IMR-90 (cell line): ENCODE measurements at places on chromosomes 5 and 9. TPM values are rescaled to one million over a fixed set of nuclear protein-coding genes. Genes with fewer than 3 reads are reported as not detected.

- no peak overlapping the region for H3K4me3 ChIP-seq
- no peaks in the 10 kb centered on the region for H3K27me3 ChIP-seq
- no peaks in the 10 kb centered on the region for H3K36me3 ChIP-seq
- no peak for DNase-seq
These were observed 396.9 kb downstream of the ENC1 start for GRCh38 chr5:74243634-74244033.

DNA sequence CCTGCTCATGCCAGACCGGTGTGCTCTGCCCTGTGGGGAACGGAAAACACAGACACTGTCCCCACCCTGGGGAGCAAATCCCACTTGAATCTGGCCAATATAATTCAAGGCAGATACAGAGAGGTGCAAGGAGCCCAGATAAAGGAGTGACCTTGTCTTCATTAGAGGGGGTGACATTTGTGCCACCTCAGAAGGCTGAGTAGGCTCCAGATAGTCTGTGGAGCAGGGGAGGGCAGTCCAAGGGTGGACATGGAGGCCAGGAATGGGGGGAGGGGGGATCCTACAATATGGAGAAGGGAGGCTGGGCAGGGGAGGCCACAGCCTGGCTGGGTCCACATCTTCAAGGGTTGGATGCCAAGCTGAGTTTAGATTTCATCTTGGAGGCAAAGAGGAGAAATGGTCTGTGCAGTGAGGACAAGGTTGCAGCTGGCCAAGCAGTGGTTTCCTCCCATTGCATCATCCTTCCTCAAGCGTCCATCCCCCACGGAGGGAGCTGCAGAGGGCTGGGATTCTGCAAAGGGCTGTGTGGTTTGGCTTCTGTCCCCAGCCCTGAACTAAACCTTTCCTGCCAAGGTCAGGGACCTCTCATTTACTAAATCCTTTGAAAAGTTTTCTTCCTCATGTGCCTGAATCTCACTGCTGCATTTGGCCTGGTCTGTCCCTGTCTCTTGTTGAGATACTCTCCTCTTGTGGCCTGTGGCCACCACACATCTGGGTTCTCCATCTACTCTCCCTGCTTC is 60.1 kb downstream of the GALNT12 start:
- DNase-seq, result peak; percentile 92
- H3K27ac ChIP-seq, result peak overlapping the region; percentile 87; the same call in 1 of the 2 replicates
- no peaks in the 10 kb centered on the region for H3K36me3 ChIP-seq
- H3K4me1 ChIP-seq, result peaks cover 15% of the 10 kb centered on the region
- H3K4me3 ChIP-seq, result no peak overlapping the region

GRCh38 chr9:17082343-17083064 is 52.3 kb upstream of the CNTLN start:
- DNase-seq, result peak; percentile 60
- H3K27ac ChIP-seq, result no peak overlapping the region
- H3K27me3 ChIP-seq, result no peaks in the 10 kb centered on the region
- H3K36me3 ChIP-seq, result no peaks in the 10 kb centered on the region
- no peak overlapping the region for H3K4me3 ChIP-seq
- H3K4me1 ChIP-seq, result no peaks in the 10 kb centered on the region; the same call in 1 of the 2 replicates

RNF224 gene
- not detected in 2 replicates for total RNA-seq

GDNF gene
- total RNA-seq, result 0.18 and 0.28 TPM in 2 replicates
